Osteocyte (in vitro differentiated cells): ENCODE measurements at places on chromosomes 11 and 22. TPM values are rescaled to one million over a fixed set of nuclear protein-coding genes. Genes with fewer than 3 reads are reported as not detected.
A peak's percentile ranks its signal among the peaks of the same experiment; 100 is the strongest.

GRCh38 chr11:6746086-6746618 is 25.6 kb downstream of the OR2AG2 start:
- H3K4me1 ChIP-seq: no peaks in the 10 kb centered on the region
- no peak overlapping the region for H3K4me3 ChIP-seq
- H3K27ac ChIP-seq: no peak overlapping the region
- H3K27me3 ChIP-seq: peaks cover 39% of the 10 kb centered on the region
- no peak for DNase-seq
- no peaks in the 10 kb centered on the region for H3K36me3 ChIP-seq

DNA sequence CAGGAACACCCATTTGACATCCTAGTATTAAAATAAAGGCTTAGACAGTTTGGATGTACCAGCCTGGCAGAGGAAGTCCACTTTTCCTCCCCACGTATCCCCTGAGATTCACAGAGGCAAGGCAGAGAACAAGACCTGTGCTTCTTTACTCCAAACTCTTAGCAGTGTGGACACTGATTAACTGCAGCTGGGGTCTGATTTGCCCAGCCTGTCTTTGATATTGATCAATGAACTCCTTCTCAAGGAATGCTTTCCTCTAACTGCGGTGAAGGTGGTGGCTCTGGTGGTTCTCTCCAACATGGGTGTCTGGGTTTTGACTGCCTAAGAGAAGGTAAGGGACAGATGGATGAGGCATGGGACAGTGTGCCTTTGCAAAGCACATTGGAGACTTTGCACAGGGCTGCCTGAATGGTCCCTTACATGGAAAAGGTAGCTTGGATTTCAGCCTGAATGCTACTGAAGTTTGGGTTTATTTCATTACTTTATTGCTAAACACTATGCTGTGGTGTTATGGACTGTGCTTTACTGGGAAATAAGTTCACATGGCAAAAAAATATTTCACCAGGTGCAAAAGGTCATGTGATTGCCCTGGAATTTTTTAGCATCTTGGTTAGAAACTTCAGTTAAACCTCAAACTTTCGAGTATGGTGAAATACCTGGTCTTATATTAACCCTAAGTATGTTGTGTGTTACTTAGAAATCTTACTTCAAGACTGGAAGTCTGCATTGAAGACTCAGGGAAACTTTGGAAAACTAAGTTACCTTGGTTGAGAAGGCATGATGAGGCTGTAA is 1.8 kb downstream of the GAS2 start:
- H3K4me3 ChIP-seq: no peak overlapping the region
- H3K4me1 ChIP-seq: peaks cover 10% of the 10 kb centered on the region
- no peak overlapping the region for H3K27ac ChIP-seq

DNA sequence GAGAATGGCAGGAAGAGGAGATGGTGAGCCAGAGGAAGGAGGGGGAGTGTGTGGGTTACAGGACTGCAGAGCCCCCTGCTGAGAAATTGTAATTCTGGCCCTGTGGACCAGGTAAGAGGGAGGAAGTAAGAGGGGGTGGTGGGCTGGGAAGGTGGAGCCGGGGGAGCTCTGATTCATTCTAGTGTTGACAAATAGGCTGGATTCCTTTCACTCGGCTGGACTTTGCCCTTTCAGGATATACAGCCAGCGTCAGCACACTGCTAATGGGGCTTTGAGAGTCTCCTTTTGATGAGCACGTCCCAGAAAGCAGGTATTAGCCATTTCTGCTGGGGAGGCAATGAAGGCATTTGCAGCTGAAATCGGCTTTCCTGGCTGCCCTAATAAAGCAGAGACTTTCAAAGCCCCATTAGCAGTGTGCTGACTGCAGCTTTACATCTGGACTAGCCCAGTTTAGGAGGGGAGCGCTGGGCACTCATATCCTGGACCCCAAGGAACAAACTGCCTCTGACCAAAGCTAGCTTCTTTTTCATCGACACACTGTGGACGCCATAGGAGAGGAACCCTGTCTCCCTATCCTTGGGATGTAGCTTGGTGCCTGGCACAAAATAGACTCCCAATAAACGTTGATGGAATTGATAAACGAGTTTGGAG is 44.8 kb upstream of the CADM1 start:
- H3K27me3 ChIP-seq: peaks cover 59% of the 10 kb centered on the region
- DNase-seq: no peak
- peaks cover 2% of the 10 kb centered on the region for H3K4me1 ChIP-seq

DNA sequence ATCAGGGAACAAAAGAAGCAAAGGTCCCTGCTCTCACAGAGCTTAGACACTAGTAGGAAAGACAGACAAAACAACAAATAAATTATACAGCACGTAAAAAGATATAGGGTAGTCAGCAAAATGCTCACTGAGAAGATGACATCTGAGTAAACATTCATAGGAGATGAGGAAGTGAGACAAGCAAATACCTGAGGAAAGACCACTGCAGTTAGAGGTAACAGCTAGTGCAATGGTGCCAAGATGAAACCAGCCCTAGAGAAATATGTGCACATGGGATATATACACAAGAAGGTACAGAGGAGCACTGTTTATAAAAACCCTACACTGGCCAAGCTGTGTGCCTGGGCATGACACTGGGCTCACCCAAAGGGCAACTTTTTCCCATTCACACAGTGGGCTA is 9.8 kb downstream of the CYP2R1 start:
- peaks cover 5% of the 10 kb centered on the region for H3K36me3 ChIP-seq
- H3K4me1 ChIP-seq: no peaks in the 10 kb centered on the region
- H3K27me3 ChIP-seq: no peaks in the 10 kb centered on the region
- DNase-seq: no peak
- H3K27ac ChIP-seq: no peak overlapping the region

- no peak overlapping the region for H3K27ac ChIP-seq
- no peaks in the 10 kb centered on the region for H3K27me3 ChIP-seq
- H3K4me1 ChIP-seq: peaks cover 17% of the 10 kb centered on the region
- no peaks in the 10 kb centered on the region for H3K36me3 ChIP-seq
- no peak for DNase-seq
These were observed 13.5 kb upstream of the ZC3H12C start for GRCh38 chr11:110079726-110080125.

UPK2 gene
- total RNA-seq: 0.42 and 0.86 TPM in 2 replicates

TENM4 gene
- 69.8 and 74.1 TPM in 2 replicates for total RNA-seq

- peaks cover 33% of the 10 kb centered on the region for H3K27me3 ChIP-seq
- no peak overlapping the region for H3K4me3 ChIP-seq
- DNase-seq: peak; percentile 10
- H3K36me3 ChIP-seq: no peaks in the 10 kb centered on the region
- no peak overlapping the region for H3K27ac ChIP-seq
These were observed 21.6 kb upstream of the RIC3 start for GRCh38 chr11:8190431-8190830.

DNA sequence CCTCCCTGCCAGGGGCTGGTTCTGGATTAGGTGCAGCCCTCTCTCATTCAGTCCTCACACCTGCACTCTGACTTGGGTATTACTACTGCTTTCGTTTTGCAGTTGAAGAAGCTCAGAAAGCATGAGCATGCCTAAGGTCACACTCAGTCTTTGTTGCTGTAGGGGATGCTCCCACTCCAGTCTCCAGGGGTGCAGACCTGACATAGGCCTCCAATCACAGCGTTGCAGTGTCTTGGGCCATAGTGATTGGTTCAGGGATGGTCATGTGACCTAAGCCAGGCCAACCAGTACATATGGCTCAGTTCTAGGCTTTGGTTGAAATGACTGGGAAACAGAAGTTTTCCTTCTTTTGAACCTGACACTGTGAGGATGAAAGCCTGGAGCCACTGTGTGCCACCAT is 61.7 kb downstream of the FBXO7 start:
- H3K4me3 ChIP-seq: no peak overlapping the region
- no peaks in the 10 kb centered on the region for H3K36me3 ChIP-seq
- no peak for DNase-seq
- H3K27me3 ChIP-seq: peaks cover 21% of the 10 kb centered on the region
- peaks cover 32% of the 10 kb centered on the region for H3K4me1 ChIP-seq

- H3K36me3 ChIP-seq: no peaks in the 10 kb centered on the region
- H3K4me3 ChIP-seq: no peak overlapping the region
- peak; percentile 84 for DNase-seq
- H3K27ac ChIP-seq: peak overlapping the region; percentile 79
- peaks cover 58% of the 10 kb centered on the region for H3K4me1 ChIP-seq
These were observed 71.4 kb downstream of the SLC1A2 start for GRCh38 chr11:35347921-35348331.

DNA sequence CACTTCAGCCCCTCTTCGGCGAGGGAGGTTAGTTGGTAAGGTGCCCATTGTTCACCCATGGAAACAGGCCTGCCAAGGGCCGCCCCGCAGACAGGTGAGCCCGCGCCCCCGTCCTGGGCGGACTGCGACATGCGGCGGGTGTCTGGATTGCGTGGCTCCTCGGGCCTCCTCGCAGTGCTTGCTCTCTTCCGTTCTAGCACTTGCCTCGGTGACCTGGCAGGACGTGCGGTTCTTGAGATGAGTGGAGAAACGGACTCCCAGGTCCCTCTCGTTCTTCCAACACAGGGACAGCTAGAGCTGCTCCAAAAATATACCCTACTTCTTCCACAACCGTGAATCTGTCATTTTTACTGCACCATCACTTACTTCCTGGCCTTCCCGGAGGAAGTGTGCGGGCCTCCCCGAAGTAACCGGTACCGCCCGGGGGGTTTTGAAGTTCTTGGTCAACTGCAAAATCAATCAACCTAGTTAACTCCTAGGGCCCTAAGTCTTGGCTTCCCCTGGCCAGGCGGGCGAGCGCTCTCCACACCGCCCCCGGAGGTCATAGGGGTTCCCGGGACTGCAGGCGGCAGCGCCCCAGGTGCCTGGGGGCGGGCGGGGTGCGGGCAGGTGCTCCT is 745 bp upstream of the ZBTB44 start:
- peak overlapping the region; percentile 79 for H3K4me3 ChIP-seq
- DNase-seq: no peak
- no peaks in the 10 kb centered on the region for H3K27me3 ChIP-seq
- H3K27ac ChIP-seq: peak overlapping the region; percentile 84

GRCh38 chr11:105937738-105938137 is 84.3 kb downstream of the MSANTD4 start:
- H3K4me1 ChIP-seq: peaks cover 9% of the 10 kb centered on the region
- peak overlapping the region; percentile 31 for H3K27ac ChIP-seq
- H3K36me3 ChIP-seq: no peaks in the 10 kb centered on the region
- no peak for DNase-seq

- no peaks in the 10 kb centered on the region for H3K36me3 ChIP-seq
- H3K27ac ChIP-seq: peak overlapping the region; percentile 79
- H3K27me3 ChIP-seq: no peaks in the 10 kb centered on the region
- no peak overlapping the region for H3K4me3 ChIP-seq
- no peak for DNase-seq
These were observed 76.7 kb upstream of the BLID start for GRCh38 chr11:122192634-122193255.

- H3K36me3 ChIP-seq: no peaks in the 10 kb centered on the region
- no peak overlapping the region for H3K27ac ChIP-seq
- H3K4me1 ChIP-seq: peaks cover 10% of the 10 kb centered on the region
- DNase-seq: no peak
- H3K27me3 ChIP-seq: no peaks in the 10 kb centered on the region
- no peak overlapping the region for H3K4me3 ChIP-seq
These were observed 196.4 kb downstream of the LARGE1 start for GRCh38 chr22:33723915-33724314.

DNA sequence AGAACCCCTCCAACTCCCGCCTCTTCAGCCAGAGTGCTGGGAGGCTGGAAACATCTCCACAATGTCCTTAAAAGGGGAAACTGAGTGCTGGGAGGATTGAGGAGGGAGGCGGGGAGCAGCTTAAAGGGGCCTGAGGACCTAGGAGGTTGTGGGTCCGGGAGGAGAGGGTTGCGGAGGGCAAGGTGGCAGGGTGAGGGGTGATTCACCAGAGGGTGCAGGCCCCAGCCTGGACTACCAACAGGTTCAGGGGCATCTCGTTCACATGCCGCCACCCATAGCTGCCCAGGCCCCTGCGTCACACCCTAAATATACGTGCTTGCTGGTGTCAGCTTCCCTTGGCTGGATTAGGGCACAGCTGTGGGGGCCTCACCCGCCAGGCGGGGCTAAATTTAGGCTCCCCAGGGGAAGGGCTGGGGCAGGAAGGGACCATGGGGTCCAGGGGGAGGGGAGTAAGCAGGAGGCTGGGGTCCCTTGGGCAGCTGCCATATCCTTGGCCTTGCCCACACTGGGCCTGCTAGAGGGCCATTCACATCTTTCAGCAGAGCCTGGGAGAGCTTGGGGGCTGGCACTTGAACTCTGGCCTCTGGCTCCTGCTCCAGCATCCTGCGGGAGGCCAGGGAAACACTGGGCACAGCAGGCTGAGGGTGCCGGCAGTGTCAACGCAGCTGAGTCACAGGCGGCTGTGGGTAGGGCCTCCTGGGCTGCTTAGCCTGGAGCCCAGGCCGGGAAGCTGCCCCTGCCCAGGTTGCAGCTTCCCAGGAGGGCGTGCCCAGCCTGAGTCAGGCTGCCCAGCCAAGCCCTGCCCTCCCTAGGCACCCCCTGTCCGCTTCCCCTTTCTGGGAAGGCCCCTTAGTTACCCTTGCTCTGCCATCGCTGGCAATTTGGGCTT is 1.3 kb downstream of the EHBP1L1 start:
- DNase-seq: no peak
- peak overlapping the region; percentile 70 for H3K4me3 ChIP-seq

APOA1 gene
- not detected in 2 replicates for total RNA-seq

DNA sequence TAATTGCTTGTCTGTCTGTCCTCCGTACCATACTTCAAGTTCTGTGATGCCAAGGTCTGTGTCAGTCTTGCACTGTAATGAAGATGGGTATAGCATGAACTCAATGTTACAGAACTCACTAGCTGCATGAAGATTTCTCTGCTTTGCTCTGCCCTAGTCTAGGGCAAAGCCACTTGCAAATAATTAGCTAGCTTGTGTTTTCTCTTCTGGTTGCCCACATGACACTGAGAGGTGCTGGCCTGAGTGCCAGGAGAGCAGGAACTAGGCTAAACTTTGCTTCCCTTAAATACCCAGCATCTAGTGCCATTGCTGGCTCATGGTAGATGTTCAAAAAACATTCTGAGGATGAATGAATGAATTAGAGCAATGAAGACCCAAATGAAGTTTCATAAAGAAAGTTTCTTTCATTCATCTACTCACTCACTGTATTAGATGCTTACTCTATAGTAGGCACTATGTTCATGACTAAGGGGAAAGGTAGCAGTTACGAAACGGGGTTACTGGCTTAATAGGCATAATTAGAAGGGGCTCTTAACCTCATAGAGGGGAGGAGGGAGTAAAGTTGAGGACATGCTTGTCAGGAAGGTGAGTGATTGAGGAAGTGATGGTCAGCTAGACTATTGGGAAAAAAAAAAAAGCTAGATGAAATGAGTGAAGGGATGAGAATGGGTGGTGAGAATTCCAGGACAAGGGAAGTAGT is 4.4 kb upstream of the ENDOD1 start:
- H3K4me1 ChIP-seq: peaks cover 38% of the 10 kb centered on the region
- H3K27ac ChIP-seq: no peak overlapping the region
- no peaks in the 10 kb centered on the region for H3K36me3 ChIP-seq
- peaks cover 3% of the 10 kb centered on the region for H3K27me3 ChIP-seq
